ENCODE measurements at places on chromosomes 1 and 21. TPM values are rescaled to one million over a fixed set of nuclear protein-coding genes. Genes with fewer than 3 reads are reported as not detected.

Gene FOXJ3
- 51.1 TPM for total RNA-seq

Gene ARHGAP29
- 128 TPM for total RNA-seq

Gene CDC42SE1
- total RNA-seq, result 50.5 TPM

Gene OR6K3
- total RNA-seq, result not detected

DNA sequence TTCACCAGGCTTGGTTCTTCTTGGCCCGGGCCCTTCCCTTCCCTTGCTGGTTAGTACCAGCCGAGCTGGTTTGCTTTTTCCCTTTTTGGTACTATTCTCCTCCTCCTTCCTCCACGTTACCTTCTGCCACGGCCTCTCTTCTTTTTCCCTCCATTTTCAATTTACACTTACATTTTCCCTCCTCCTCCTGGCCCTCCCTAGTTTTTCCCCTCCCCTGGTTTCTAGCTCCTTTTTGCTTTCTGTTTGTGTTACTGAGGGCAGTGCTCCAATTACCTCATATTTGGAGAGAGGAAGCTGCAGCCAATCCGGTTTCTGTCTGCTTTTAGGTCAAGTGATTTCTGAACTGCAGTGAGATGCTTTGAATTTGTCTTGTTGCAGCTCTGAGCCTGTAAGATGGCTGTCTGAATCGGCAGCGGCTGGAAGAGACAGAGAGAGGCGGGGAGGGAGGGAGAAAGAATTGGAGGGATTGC lies 63.7 kb downstream of the MACF1 start:
- H3K27ac ChIP-seq, result no peak overlapping the region
- no peaks in the 10 kb centered on the region for H3K36me3 ChIP-seq
- no peaks in the 10 kb centered on the region for H3K4me1 ChIP-seq
- no peak overlapping the region for H3K4me3 ChIP-seq
- no peak for DNase-seq

DNA sequence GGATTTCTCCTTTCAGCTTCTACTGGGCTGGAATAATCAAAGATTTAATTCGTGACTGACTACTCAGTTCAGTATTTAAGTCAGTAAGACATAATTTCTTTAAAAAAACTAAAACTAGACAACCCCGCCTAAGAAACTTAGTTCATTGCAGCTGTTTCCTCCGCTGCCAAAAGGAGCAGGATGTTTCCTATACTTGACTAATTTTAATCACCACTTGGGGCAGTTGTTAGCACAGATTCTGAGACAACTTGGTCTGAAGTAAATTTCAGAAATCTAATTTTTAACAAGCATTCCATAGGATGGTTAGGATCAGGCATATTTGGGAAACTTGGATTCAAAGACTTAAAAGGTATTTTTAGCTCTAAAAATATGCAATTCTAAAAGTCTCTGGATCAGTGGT lies 34.0 kb downstream of the EPRS1 start:
- H3K36me3 ChIP-seq, result peaks cover 13% of the 10 kb centered on the region
- no peaks in the 10 kb centered on the region for H3K27me3 ChIP-seq
- H3K4me1 ChIP-seq, result peaks cover 2% of the 10 kb centered on the region
- H3K4me3 ChIP-seq, result no peak overlapping the region
- no peak for DNase-seq
- no peak overlapping the region for H3K27ac ChIP-seq

DNA sequence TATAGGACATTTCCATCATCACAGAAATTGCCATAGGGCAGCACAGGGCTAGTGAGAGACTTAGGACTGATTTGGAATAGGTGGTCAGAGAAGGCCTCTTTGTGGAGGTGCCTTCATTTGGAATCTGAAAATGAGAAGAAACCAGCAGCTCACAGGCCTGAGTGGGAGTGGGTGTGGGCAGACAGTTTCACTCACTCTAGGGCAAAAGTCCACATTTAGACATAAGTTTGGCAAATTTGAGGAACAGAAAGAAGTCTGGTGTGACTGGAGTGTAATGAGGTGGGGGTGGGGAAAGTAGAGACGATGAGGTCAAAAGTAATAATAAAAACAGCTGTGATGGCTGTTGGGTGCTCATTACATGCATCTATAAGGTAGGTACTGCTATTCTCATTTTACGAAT lies 22.4 kb upstream of the BCAR3 start:
- DNase-seq, result no peak
- H3K4me1 ChIP-seq, result peaks cover 82% of the 10 kb centered on the region
- no peaks in the 10 kb centered on the region for H3K27me3 ChIP-seq

Gene RAD54L
- total RNA-seq, result 28.9 TPM

DNA sequence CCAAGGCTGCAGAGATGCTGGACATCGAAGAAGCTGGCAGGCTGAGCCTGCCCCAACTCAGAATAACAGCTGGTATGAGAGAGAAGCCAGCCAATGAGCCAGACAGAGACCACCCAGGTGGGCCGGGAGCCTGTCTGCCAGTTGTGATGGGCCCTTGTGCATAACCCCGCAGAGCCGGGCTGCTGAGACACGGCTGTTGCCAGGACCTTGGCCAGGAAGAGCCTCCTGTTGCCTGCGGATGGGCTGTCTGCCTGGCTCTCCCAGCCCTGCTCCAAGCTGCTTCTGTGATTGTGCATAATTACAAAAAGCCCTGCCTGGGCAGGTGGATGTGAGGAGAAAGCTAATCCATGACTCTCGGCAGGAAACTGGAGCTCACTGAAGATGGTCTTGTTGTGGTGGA lies 126.5 kb downstream of the CAPN8 start:
- DNase-seq, result no peak
- no peak overlapping the region for H3K27ac ChIP-seq

Gene ZSCAN20
- 9.0 TPM for total RNA-seq

Gene FBLIM1
- total RNA-seq, result 6.0 TPM

Gene C1orf185
- total RNA-seq, result not detected

Gene TSSK3
- total RNA-seq, result 1.6 TPM

Gene PLPPR4
- 0.42 TPM for total RNA-seq

- H3K4me1 ChIP-seq, result no peaks in the 10 kb centered on the region
- H3K27ac ChIP-seq, result no peak overlapping the region
- H3K4me3 ChIP-seq, result no peak overlapping the region
- H3K36me3 ChIP-seq, result no peaks in the 10 kb centered on the region
These were observed 35.9 kb downstream of the COL18A1 start for GRCh38 chr21:45440736-45441350.

Gene TMEM269
- 0.34 TPM for total RNA-seq

DNA sequence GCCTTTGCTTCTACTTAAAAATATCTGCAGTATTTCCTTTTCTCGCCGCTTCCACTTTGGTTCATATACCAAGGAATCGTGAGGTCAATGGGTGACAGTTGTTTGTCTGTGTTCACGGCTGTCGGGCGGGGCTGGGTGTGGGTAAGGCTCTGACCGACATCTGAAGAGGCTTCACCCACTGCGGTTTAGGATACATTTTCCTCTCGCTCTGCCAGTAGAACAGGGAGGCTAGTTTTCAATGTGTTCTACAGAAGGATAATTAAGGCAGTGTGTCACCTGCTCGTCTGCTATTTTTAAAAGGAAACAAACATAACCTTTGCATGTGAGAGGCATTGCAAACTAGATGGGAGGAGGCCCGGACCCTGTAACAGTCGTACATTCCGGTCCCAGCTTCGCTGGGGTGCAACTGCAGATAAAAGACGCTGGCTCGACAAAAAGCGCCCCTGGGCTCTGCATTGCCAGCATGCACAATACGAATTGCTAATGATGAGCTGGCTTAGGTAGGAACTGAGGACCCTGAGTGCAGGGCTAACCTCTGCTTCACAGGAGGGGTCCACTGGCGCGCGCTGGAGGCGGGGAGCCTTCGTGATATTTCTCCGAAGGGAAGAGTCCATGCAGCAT lies 8.5 kb upstream of the ERG start:
- no peak for DNase-seq
- no peaks in the 10 kb centered on the region for H3K4me1 ChIP-seq
- H3K27ac ChIP-seq, result no peak overlapping the region
- H3K4me3 ChIP-seq, result no peak overlapping the region
- H3K36me3 ChIP-seq, result no peaks in the 10 kb centered on the region

DNA sequence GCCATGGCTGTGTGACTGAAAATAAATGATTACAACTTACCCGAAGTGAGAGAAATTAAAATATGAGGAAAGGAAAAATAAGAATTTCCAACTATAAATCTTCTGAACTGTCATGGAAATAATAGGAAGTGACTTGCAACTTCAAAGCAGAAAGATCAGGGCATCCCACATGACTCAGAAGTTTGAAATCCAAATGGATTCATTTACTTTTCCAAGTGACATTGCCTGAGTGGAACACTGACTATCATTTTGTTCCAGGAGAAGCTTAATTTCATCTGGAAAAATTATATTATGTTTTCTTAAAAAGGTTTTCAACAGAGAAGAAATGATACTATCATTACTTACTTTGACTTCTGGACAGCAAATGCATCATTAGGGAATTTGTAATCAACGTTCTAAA lies 110.8 kb downstream of the GREM2 start:
- no peak overlapping the region for H3K4me3 ChIP-seq
- no peaks in the 10 kb centered on the region for H3K4me1 ChIP-seq
- H3K36me3 ChIP-seq, result no peaks in the 10 kb centered on the region
- DNase-seq, result no peak
- H3K27me3 ChIP-seq, result no peaks in the 10 kb centered on the region

DNA sequence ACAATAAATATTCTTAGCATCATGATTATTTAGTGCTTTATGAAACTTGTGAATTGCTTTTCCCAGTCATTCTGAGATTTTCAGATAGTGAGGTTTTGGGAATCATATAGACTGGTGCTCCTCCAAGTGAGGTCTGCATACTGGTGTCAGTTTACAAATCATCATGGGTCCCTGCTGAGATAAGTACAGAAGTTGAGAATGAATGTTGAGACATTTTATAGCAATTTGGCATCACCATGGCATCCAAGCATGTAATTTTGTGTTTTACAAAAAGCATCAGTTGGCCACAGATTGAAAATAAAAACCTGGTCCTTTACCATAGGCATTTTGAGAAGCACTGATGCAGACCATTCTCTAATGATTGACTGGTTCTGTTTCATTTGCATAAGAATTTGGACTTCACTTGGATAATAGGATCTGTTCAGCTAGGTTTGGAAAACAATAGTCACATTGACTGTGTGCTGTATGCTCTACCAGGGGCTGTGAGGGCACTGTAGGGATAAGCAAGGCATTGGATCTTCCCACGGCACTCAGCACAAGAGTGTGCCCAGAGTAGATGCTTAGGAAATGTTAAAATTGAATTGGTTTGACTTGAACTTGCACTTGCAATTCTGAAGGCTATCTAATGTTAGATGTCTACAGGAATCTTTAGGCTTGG lies 79.0 kb upstream of the JUN start:
- no peaks in the 10 kb centered on the region for H3K4me1 ChIP-seq
- no peaks in the 10 kb centered on the region for H3K27me3 ChIP-seq
- H3K27ac ChIP-seq, result no peak overlapping the region
- H3K36me3 ChIP-seq, result no peaks in the 10 kb centered on the region

Gene ILDR2
- 2.4 TPM for total RNA-seq

- no peak for DNase-seq
- H3K27ac ChIP-seq, result no peak overlapping the region
- no peaks in the 10 kb centered on the region for H3K4me1 ChIP-seq
- no peaks in the 10 kb centered on the region for H3K36me3 ChIP-seq
- no peak overlapping the region for H3K4me3 ChIP-seq
These were observed 126.7 kb downstream of the CAMTA1 start for GRCh38 chr1:6911974-6912373.

Gene TPTE
- total RNA-seq, result not detected

Gene PPM1J
- 7.5 TPM for total RNA-seq

Gene RNU1-4
- 1,685 TPM for total RNA-seq

Gene LRRC38
- not detected for total RNA-seq

DNA sequence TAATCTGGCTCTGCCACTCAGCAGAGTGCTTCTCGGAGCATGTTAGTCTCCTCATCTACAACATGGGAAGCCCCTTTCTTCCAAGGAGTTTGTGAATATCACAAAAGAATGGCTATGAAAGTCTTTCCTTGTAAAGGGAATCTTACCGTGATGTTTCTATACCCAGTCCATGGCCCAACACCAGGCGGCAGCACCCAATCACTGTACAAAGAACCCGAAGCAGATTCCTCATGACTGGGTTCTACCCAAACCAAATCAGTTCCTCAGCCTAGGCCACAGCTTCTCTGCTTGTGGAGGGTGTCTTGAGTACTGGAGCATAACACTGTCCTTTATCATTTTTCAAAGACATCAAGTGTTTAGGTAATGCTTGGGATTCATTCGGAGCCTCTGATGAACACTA lies 16.6 kb upstream of the SLFNL1 start:
- DNase-seq, result no peak
- H3K4me1 ChIP-seq, result no peaks in the 10 kb centered on the region
- H3K4me3 ChIP-seq, result no peak overlapping the region
- H3K27ac ChIP-seq, result no peak overlapping the region
- H3K27me3 ChIP-seq, result no peaks in the 10 kb centered on the region

DNA sequence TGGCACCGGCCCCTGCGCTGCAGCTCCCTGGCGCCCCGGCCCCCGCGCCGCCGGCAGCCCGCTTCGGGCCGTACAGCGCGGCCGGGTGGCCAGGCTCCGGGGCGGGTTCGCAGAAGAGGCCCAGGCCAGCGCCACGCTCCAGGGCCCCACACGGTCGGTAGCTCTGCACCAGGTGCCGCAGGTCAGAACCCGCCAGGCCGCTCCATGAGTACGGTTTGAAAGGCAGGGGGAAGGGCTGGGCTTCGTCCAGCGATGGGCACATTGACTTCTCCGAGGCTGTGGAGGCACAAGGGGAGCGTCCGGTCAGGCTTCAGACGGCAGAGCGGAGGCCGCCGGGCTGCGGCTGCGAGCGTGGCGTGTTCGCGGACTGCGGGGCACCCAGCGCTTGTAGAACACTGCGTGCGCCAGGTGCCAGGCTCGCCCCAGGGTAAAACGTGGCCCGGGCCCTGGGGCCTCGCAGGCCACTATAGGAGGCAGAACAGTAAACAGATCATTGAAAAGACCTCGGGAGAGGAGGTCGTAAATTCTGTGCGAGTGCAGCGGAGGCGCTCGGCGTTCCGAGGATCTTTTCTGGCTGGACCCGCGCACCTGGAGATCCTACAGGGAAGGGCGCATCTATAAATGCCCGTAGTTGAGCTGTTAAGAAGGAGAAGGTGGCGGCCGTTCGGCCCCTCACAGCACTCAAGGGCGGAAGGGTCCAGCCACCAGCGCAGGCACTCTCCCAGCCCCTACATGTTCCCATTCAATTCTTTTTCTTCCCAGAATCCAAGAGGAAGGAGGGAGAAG lies 5.7 kb downstream of the GFI1 start:
- H3K4me3 ChIP-seq, result no peak overlapping the region
- no peaks in the 10 kb centered on the region for H3K27me3 ChIP-seq
- no peak overlapping the region for H3K27ac ChIP-seq
- H3K4me1 ChIP-seq, result peaks cover 7% of the 10 kb centered on the region

Gene CACNA1S
- not detected for total RNA-seq
